Muscle of arm (tissue), 14 donors: ENCODE measurements at places on chromosomes 11 and 22.

- no peak for DNase-seq
Measured at GRCh38 chr11:66188580-66188979, 79.9 kb upstream of the RAB1B start.

DNA sequence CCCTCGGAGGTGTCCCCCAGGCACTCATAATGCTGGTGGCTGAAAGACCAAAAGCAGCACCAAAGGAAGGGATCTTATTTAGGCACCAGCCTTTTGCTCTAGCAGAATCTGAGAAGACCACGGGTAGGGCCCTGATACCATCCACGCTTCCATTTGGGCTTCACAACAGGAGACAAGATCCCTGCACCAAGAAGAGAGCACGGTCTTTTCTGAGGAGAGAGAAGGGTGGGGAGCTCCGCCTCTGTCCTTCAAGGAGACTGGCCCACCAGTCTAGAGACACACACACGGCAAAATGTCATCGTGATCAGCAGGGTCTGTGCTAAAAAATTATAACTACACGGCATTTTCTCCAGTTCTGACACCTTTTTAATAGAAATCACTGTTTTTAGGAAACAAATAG is 9.8 kb downstream of the LARGE2 start:
- no peak for DNase-seq

GRCh38 chr11:89175796-89176195 is 1.9 kb upstream of the TYR start:
- no peak for DNase-seq

- no peak for DNase-seq
Measured at GRCh38 chr11:134560066-134560465, 148.0 kb upstream of the B3GAT1 start.

DNA sequence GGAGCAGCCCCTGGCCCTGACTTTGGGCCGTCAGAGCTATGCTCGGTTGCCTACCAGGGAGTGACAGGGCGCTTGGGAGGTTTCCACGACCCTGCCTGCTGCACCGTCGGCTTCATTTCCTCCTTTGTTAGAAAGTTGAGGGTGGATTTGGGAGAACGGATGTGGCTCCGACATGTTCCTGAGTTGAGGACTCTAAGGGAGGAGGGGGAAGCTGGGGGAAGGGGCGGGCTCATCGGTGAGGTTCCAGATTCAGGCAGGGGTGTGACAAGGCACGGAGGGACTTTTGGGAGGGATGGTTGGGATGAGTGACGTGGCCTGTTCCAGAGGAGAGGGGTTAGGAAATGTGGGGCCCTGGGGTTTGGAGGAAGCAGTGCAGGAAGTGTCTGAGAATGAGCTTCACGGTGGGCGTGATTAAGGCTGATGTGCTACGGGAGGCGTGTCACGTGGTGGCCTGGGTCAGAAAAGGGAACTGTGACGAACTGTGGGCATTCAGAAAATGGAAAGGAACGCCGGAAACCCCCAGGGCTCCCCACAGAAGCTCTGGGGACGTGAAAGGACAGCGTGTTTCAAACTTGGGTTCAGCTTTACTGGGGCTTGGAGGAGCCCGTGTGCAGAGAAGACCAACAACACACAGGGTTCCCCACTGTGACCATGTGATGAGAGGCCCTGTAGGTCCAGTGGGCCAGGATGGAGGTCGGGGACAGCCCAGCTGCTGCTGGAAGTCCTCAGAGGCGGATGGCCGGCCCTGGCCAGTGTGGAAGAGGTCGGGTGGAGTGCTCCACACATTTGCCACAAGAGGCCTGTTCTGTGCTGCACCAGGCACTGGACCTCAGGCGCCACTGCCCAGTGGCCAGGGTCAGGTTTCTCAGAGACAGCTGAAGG is 2.8 kb downstream of the PARVB start:
- no peak for DNase-seq

- no peak for DNase-seq
Measured at GRCh38 chr22:39313258-39314001, 6.0 kb downstream of the RPL3 start.

DNA sequence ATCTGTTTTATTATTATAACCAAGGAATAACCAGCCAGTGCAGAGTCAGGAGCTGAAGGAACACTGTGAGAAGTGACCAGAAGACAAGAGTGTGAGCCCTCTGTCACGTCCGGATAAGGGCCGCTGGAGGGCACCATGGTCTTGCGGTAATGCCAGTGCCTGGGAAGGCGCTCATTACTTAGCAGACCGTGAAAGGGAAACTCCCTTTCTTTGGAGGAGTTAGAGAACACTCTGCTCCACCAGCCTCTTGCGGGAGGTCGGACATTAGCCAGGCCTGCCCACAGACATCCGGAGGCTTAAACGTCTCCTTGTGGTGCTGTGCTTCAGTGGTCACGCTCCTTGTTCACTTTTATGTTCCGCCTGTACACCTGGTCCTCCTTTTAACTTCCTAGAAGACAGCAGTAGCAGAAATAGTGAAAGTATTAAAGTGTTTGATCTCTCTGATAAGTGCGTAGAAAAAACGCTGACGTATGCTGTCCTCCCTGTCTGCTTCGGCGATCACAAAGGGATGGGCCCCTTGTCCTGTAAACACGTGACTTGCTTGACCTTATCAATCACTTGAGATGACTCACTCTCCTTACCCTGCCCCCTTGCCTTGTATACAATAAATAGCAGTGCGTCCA is 120.6 kb upstream of the LMO1 start:
- DNase-seq: no peak

DNA sequence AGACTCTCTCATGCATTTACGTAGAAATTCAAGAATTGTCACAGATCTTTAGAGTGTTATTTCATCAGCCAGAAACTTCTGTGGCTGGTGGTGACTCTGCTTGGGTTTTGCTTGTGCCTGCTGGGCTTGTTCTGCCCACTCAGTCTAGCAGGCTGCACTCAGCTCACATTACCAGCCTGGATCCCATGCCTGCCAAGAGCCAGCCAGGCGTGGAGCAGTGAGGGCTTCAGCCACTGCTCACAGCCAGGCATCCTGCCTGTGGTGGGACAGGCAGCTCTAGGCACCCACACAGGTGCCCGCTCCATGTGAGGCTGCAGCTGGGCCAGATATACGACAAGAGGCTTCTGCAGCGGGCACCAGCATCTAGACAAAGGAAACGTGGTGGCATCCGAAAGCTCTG is 1213.3 kb upstream of the RAG2 start:
- DNase-seq: no peak

GRCh38 chr11:1305501-1306056 is 3.9 kb downstream of the TOLLIP start:
- DNase-seq: no peak

DNA sequence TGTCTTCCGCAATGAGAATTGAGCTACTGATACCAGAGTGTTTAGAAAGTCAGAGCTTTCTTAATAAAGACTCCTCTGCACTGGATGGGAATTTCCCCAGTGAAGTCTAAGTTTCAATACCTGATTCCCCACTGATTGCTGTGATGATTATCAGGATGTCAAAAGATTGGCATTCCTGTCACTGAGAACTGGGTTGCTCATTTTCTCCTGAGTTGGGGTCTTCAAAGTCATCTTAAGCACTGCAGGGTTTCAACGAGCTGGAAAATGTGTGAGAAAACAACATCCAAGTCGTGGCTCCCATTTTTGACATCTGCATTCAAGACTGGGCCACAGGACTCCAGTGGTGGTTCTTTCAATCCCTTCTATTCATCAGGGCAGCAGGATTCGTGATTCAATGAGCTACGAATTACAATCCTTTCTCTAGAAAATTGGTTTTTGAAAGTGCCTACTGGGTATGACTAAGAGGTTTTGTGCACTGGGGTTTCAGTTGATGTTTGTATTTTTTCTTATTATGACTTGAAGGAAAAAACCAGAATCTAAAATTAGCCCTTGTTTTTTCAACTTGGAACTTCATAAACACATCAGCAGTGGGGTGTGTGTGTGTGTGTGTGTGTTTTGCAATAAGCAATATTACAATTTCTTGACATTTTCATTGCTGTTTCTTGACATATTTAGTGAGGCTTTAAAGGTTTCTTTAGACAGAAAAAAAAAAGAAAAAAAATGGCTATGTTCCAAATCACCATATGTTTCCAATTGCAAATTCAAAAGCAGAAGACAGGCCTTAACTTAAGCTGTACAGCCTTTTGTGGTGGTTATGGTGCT is 233.0 kb downstream of the FAM76B start:
- DNase-seq: peak; percentile 69

DNA sequence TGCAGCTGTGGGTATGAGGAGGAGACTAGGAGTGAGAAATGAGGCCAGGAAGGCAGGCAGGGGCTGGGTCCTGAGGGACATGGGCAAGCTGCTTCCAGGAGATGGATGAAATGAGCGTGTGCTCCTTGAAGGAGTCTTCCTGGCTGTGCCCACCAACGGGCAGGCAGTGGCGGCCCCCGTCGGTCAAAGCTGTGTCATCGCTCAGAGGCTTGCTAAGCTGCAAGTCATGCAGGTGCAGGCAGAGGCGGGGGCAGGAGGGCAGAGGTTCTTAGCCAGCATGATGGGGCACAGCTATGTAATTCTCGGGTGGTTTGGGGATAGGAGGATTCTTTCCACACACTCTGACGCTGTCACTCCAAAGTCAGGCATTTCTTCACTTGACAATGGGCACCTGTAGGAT is 12.5 kb upstream of the PEX26 start:
- DNase-seq: no peak

GRCh38 chr11:4017129-4017528 is 77.5 kb upstream of the RRM1 start:
- no peak for DNase-seq

GRCh38 chr11:112504056-112504455 is 243.4 kb upstream of the PLET1 start:
- DNase-seq: no peak

DNA sequence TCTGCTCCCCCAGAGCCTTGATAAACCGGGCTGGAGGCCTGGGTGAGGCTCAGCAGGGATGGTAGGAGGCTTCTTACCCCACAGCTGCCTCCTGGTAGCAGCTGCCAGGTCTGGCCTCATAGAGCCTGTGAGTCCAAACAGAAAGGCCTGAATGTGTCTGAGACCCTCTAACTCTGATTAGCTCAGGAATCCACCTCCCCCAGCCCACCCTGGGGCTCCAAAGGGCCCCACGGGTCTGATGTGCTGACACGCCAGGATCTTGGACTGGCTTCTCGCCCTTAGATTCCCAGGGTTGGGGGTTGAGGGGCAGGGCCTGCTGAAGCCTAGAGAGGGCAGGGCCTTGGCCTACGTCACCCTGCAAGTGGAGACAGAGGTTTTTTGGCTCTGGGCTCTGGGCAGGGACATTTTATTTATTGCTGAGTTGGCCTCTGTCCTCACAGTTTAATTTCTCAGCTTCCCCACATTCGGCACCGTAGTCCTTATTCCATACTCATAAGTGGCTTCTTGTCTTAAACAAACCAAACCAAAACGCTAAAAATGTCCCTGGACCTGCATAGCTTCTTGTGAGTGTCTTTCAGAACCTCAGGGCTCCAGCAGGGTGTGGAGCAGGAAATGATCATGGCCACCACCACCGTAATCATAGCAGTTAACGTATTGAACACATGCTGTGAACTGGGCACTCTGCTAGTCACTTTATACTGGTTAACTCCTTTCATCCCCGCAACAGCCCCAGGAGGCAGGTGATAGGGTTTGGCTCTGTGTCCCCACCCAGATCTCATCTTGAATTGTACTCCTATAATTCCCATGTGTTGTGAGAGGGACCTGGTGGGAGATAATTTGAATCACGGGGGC is 25.1 kb downstream of the KIAA1671 start:
- DNase-seq: no peak

DNA sequence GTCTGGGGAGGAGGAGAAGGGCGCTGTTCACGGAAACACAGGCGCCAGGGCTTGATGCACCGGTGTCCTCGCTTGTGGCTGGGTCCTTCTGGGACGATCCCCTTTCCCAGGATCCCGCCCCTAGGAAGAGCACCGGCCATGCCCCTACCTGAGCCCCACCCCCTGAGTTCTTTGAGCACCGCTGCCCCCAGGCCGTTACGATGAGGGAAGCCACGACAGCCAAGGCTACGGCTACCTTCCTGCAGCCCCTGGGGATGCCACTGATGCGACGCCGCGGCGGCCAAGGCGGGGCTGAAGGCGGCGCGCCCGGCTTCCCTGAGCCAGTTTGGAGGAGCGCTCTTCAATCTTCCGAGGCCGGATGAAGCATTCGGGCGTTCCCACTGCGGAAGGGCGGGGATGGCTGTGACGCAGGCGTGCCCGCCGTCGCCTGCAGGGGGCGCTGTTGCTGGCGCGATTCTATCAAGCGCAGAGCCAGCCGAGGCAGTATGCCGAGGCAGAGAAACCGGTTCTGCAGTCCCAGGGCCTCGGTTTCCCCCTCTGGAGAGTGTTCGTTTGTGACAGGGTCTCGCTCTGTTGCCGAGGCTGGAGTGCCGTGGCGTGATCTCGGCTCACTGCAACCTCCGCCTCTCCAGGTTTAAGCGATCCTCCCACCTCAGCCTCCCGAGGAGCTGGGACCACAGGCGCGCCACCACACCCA is 9.7 kb upstream of the NEFH start:
- DNase-seq: peak; percentile 37

DNA sequence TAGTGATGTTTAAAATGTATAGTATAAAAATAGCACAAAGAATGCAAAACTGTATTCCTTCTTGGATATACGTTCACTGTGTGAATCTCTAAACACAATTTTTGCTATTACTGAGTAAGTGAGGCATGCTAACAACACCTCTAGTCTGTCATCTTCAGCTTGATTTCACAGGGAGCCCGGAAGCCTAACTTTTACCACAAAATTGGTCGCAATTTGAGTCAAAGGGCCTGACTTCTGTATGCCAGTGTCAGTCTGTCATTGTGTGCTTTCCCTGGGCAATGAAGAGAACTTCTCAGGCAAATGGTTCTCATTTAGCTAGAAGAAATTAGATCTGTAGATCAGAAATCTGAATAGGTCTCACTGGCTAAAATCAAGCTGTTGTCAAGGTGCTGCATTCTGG is 1059.5 kb downstream of the FAM181B start:
- no peak for DNase-seq

GRCh38 chr22:36611241-36611976 is 82.4 kb upstream of the EIF3D start:
- DNase-seq: no peak

- no peak for DNase-seq
Measured at GRCh38 chr11:61829806-61830205, 1.7 kb downstream of the FADS2 start.

GRCh38 chr22:26115266-26115665 is 54.0 kb upstream of the SEZ6L start:
- DNase-seq: no peak

DNA sequence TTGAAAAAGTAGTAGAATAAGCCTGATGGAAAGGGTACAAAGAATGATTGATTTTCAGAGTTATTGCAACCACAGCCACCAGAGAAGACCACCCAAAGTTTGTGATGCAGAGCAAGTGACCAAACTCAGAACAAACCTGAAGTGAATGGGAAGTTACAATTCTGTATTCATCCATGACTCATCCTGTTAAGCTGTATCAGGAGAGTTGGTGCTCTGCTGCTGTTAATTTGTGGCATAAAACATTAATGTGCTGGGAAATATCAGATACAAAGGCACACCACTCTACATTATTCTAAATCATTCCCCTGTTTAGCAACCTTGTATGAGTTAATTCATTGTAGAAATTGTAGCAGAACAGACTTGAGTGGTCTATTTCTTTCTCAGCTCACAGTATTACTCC is 19.6 kb upstream of the PDGFD start:
- DNase-seq: no peak

- no peak for DNase-seq
Measured at GRCh38 chr11:115100706-115101105, 403.5 kb downstream of the CADM1 start.
